ENCODE measurements at places on chromosomes 16 and 17. TPM values are rescaled to one million over a fixed set of nuclear protein-coding genes. Genes with fewer than 3 reads are reported as not detected.

The B4GALNT2 gene
- not detected for total RNA-seq

The CUEDC1 gene
- total RNA-seq = 29.5 TPM

The SOX15 gene
- 15.3 TPM for total RNA-seq

The P2RX1 gene
- 55.9 TPM for total RNA-seq

The KRTAP4-5 gene
- total RNA-seq = not detected

The KCNAB3 gene
- total RNA-seq = 2.1 TPM
